Naive thymus-derived CD4-positive, alpha-beta T cell (primary cell): ENCODE measurements at places on chromosomes 6 and 20. TPM values are rescaled to one million over a fixed set of nuclear protein-coding genes. Genes with fewer than 3 reads are reported as not detected.
A peak's percentile ranks its signal among the peaks of the same experiment; 100 is the strongest.

DNA sequence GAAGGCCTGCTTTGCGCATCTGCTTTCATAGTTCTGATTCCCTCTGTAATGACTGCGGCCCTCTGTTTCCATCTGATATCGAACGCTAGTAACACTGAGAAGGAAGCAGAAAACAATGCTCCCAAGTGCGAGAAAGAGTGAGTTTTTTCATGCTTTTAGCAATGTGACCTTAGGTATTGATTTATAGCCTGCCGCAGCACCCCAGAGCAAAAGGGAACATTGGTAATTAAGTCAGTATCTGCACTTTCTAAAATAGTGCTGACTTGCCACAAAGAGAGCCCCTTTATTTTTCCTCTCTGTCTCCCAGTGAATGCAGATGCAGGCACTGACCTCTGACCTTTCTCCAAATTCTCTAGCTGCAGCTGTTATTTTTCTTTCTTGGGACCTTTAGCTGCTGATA, 129.8 kb downstream of the HDGFL1 start:
- DNase-seq = no peak

GRCh38 chr20:43839793-43840199, 74.9 kb upstream of the TOX2 start:
- no peak for DNase-seq

GRCh38 chr20:46291401-46291800, 16.9 kb downstream of the CDH22 start:
- no peak for DNase-seq

DNA sequence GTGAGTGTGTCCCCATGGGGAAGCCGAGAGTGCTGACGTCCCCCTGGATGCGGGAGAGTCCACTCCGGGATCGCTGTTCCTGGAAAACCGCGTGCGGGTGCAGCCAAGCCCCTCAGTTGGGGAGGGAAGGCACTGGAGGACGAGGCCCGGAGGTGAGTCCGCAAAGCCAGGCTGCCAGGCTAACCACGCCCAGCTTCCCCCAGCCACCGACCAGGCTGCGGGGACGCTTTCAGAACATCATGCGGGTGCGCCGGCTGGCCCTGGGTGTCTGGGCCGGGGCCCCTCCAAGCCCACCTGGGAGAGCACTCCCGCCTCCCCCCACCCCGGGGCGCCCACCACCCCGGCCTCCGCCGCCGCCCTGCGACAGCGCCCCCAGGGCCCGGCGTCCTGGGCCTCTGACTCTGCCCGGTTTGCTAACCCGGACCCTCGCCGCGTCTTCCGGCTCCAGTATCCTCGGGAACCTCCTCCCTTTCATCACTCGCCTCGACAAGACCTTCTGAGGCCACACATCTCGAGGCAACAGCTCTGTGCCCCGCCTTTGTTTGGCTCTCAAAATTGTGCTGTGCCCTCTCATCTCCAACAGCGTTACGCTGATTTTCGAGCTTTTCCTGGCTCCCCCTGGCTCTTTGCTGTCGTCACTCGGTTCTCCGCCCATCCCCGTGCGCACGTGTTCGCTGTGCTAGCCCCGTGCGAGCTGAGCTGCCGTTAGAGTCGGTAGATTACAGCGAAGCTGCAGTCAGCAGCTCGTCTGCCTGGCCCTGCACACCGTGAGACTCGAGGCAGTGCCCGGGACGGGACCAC, 47.1 kb upstream of the ENTPD6 start:
- peak; percentile 35 for DNase-seq

GRCh38 chr6:119479860-119480655, 130.5 kb upstream of the MAN1A1 start:
- no peak for DNase-seq

DNA sequence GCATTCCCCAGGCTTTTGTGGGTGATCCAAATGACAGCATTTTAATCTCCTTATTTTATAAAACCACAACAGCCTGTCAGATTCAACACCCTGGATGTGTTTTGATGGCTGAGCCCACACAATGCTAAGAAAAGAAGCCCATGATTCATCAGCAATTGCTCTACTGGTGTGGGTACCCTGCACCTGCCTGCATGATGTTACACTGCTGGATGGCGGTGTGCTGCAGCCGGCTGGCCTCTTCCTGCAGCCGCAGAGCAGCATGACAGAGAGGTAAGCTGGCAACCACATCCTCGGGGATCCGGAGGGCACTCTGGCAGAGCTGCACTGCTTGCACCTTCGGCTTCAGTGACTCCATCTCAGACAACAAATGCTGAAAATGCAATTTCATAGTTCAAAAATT, 327.5 kb downstream of the SYNE1 start:
- peak; percentile 27 for DNase-seq

- no peak for DNase-seq
These were observed 229.4 kb downstream of the ALDH8A1 start for GRCh38 chr6:134720353-134721059.

GRCh38 chr6:150987371-150987828, 121.9 kb downstream of the MTHFD1L start:
- no peak for DNase-seq

GRCh38 chr20:32497589-32498224, 87.4 kb downstream of the NOL4L start:
- DNase-seq = no peak

DNA sequence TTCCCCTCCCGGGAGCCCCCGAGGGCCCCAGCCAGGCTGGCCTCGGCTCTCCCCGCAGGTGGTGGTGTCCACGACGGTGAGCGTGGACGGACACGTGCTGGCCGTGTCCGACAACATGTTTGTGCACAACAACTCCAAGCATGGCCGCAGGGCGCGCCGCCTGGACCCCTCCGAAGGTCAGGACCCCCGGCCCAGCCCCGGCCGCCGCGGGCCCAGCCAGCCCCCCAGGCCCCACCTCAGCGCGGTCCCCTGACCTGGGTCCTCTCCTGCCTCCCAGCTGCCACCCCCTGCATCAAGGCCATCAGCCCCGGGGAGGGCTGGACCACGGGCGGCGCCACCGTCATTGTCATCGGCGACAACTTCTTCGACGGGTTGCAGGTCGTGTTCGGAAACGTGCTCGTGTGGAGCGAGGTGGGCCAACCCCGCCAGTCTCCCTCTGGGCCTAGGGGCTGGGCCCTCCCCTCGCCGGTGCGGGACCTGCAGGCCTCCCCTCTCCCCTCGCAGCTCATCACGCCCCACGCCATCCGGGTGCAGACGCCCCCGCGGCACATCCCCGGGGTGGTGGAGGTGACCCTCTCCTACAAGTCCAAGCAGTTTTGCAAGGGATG, 51.0 kb downstream of the CPXM1 start:
- no peak for DNase-seq

DNA sequence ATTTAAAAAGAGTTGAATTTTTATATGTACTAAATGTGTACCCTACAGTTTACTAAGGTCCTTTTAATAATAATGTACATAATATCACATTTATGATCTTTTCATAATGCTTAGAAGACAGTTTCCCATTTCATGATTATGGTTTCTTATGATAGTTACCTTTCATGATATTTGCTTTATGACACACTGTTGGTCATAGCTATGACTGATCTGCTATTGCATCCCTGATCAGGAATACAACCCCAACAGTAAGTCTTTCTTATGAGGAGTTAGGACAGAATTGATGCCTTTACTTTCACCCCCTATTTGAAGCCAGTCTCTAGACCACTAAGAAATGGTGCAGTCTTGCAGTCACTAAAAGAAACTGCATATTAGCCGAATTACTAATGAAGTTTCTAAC, 31.0 kb downstream of the LCA5 start:
- DNase-seq = no peak

DNA sequence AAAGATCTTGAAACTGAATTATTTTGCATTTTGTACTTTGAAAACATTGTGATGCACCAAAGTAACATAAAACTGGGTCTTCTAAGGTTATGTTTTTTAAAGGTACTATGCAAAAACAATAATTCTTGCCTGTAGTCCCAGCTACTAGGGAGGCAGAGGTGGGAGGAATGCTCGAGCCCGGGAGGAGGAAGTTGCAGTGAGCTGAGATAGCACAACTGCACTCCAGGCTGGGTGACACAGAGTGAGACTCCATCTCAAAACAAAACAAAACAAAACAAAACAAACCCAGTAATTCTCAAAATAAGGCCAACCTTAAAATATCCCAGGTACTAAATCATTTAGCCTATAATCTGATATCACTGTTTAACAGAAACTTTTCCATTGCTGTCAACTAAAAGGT, 269.6 kb downstream of the KHDC1L start:
- no peak for DNase-seq

DNA sequence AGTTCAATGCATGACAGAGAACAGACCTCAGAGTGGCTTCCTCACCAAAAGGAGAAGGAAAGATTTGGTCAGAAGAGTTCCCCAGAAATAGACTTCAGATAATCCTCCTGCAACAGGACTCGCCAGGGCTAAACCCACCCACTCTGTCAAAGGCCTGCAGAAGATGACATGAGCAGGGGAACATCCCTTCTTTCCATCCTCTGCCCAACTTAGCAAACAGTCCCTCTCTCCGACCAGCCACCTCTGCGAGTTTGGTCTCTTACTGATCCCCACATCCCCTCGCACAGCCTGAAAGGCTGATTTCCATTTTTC, 7.5 kb downstream of the NFATC2 start:
- no peak for DNase-seq

The SLC4A11 gene
- total RNA-seq = 0.66 and 1.4 TPM in 2 replicates

The SESN1 gene
- 61.8 TPM for total RNA-seq

The MATN4 gene
- not detected for total RNA-seq

The OR12D3 gene
- not detected for total RNA-seq

The CPNE5 gene
- total RNA-seq = 0.27 TPM
